ENCODE measurements at places on chromosomes 3 and 15.

GRCh38 chr3:17551333-17551732, 191.1 kb downstream of the TBC1D5 start:
- DNase-seq, result no peak

DNA sequence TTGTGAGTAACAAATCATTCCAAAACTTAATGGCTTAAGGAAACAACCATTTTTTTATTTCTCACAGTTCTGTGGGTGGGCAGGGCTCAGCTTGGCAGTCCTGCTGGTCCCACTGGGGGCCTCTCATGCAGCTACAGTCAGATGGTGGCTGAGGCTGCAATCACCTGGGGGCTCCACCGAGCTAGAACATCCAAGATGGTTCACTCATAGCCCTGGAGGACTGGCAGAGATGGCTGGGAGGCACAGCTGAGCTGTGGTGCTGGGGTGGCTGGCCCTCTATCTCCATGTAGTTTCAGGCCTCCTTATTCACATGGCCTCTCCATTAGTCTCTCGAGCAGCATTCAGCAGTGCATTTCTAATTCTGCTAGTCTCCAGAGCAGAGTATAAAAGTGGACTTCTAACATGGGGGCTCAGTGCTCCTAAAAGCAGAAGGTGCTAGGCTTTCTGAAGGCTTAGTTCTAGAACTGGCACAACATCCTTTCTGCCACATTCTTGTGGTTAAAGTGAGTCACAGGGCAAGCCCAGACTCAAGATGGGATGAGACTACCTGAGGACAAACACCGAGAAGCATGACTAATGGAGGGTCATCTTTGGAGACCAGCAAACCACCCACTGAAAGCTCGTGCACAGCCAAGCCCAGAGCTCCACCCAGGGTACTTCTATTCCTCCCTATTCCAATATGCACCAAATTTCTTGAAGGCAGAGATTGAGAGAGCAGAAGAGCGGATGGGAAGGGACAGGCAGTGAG, 6.3 kb downstream of the CAV3 start:
- DNase-seq, result no peak

GRCh38 chr3:169173636-169174035, 489.9 kb downstream of the MECOM start:
- DNase-seq, result no peak

- no peak for DNase-seq
These were observed 30.8 kb upstream of the CPB1 start for GRCh38 chr3:148796799-148797198.

DNA sequence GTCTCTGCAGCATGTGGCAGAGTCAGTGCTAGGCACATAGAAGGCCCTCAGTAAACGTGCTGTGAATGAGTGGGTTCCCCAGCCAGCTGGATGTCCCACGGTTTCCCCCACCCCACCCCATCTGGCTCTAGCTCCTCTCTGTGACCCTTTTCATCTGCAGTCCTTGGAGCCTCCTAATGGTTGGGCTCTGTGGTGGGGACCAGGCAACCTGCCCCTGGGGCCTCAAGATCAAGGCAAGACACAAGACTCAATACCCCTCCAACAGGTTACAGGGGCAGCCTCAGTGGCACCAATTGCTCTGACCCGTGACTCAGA, 17.1 kb upstream of the CYP11A1 start:
- DNase-seq, result no peak
